ENCODE measurements at places on chromosomes 3 and 15.

- DNase-seq: no peak
These were observed 7.5 kb downstream of the GYG1 start for GRCh38 chr3:148998715-148999423.

GRCh38 chr3:66856533-66856932, 141.6 kb upstream of the KBTBD8 start:
- no peak for DNase-seq

GRCh38 chr15:70632079-70632478, 131.3 kb downstream of the UACA start:
- no peak for DNase-seq

- no peak for DNase-seq
These were observed 27.4 kb downstream of the SPESP1 start for GRCh38 chr15:68957696-68958095.

DNA sequence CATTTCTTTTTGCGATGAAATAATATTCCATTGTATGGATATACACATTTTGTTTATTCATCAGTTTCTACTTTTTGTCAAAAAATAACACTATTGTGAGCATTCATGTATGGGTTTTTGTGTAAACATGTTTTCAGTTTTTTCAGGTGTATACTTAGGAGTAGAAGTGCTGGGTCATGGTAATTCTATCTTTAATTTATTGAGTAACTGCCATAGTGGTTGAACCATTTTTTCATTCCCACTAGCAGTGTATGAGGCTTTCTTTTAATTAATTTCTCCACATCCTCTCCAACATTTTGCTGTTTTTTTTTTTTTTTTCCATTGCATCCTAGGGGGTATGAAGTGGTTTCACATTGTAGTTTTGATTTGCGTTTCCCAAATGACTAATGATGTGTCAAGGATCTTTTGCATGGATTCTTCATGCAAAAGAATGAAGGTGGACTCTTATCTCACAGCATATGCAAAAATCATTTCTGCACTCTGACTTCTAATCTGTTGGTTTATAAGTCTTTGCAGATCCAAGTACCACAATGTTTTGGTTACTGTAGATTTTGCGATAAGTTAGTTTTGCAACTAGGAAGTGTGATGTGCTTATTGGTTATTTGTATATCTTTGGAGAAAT, 12.6 kb downstream of the ATP2C1 start:
- no peak for DNase-seq

DNA sequence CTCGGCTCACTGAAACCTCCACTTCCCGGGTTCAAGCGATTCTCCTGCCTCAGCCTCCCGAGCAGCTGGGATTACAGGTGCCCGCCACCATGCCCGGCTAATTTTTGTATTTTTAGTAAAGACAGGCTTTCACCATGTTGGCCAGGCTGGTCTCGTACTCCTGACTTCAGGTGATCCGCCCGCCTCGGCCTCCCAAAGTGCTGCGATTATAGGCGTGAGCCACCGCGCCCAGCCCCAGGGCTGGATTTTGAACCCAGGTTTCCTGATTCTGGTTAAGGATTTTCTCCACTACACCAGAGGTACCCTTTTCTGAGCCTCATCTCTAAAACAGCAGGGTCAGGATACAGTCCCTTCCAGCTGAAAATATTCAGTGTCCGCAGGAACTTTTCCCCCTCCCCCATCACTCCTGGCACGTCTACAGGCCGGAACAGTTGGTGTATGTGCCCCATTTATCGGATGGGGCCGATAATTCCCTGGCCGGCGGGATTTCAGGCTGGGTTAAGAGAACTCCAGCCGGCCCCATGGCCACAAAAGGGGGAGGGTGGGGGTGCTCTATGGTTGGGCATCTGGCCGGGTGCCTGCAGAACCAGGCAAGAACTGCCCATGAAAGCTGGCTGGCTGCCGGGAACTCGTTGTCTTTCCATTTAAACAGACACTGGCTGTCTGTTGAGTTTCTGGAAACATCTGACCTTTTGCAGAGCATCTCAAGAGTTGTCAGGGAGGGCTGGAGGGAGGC, 26.8 kb upstream of the SEMA4B start:
- no peak for DNase-seq

DNA sequence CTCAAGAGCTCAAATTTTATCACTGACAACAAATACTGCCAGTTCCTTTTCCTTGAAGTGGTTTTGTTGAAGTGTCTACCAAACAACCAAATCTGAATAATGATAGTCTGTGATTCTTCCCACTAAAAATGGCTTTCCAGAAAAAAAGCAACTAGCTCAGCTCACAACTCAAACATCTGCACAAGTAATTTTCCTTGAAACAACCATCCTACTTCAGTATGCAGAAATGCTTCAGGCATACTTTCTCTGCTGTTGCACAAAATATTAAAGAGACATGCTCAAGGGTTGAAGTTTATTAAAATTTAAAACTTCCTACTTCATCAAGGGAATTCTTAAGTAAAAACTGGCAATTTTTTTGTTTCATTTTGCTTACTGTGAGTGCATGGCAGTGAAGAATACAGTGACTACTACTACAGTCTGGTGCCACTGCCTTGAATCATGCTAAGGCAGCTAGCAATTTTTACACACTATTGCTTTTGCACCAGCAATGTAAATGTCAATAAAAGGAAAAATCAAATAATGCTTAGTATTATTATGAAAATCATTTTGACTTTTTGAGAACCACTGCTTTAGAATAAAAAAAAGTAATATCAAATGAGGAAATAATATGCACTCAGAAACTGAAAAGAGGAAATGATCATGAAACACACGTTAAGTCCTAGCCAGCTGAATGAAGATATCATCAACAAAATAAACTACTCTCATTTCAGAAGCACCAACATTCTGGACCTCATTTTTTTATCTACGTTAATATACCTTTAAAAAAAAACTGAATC, 33.6 kb downstream of the VPS13C start:
- DNase-seq: no peak

DNA sequence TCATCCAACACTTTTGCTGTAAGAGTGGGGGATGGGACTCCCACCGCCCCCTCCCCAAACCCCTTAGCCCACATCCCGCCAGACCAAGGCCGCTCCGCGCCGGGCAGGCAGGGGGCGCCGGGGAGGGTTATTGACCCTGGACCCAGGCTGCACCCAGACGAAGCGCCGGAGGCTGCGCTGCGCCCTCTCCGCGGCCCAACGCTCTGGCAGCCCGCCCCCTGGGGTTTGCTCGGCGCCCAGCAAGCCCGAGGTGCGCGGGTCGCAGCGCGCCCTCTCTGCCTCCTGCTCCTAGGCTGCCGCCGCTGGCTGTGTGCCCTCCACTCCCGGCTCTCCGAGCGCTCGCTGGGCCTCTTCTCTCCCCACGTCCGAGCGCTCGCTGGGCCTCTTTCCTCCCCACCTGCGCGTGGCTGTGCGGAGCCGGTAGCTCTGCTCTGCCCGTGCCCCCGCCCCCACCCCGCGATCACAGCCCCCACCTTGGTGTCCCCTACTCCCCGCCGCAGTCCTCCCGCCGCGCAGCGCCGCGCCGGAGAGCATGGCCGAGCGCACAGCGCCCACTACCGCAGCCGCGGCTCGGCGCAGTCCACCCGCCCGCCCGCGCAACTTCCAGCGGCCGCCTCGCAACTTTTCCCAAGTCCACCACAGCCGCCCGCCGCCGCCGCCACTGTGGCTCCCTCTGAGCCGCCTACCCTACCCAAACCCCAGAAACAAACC, 1.2 kb downstream of the MECOM start:
- DNase-seq: no peak

- DNase-seq: no peak
These were observed 21.6 kb downstream of the B3GNT5 start for GRCh38 chr3:183274609-183275008.

Data from activated T-helper 1 cell treated with Interleukin-2 at 50 U/mL for 16 hours (primary cell).